ENCODE measurements at places on chromosomes 3 and 15. TPM values are rescaled to one million over a fixed set of nuclear protein-coding genes. Genes with fewer than 3 reads are reported as not detected.

CEP70 gene
- 4.1 TPM for polyA plus RNA-seq

TLE3 gene
- 4.8 TPM for polyA plus RNA-seq

CYP1A2 gene
- polyA plus RNA-seq: not detected

RBM5 gene
- polyA plus RNA-seq: 30.7 TPM

COMMD4 gene
- polyA plus RNA-seq: 26.0 TPM

PRSS50 gene
- polyA plus RNA-seq: 0.07 TPM

CATSPER2 gene
- polyA plus RNA-seq: 3.1 TPM

Data from psoas muscle (tissue), 8 donors.